ENCODE measurements at places on chromosomes 11 and 22. TPM values are rescaled to one million over a fixed set of nuclear protein-coding genes. Genes with fewer than 3 reads are reported as not detected.

Gene MS4A8
- 2.8 TPM for total RNA-seq

Gene BRSK2
- total RNA-seq = 8.6 TPM

Gene CARD10
- total RNA-seq = 9.9 TPM

Gene NAV2
- total RNA-seq = 54.2 TPM

Gene APOL4
- 0.67 TPM for total RNA-seq

GRCh38 chr22:30640361-30640760 lies 4.8 kb downstream of the SLC35E4 start:
- no peaks in the 10 kb centered on the region for H3K27me3 ChIP-seq
- DNase-seq = no peak
- peaks cover 8% of the 10 kb centered on the region for H3K4me1 ChIP-seq
- no peak overlapping the region for H3K27ac ChIP-seq
- no peak overlapping the region for H3K4me3 ChIP-seq

DNA sequence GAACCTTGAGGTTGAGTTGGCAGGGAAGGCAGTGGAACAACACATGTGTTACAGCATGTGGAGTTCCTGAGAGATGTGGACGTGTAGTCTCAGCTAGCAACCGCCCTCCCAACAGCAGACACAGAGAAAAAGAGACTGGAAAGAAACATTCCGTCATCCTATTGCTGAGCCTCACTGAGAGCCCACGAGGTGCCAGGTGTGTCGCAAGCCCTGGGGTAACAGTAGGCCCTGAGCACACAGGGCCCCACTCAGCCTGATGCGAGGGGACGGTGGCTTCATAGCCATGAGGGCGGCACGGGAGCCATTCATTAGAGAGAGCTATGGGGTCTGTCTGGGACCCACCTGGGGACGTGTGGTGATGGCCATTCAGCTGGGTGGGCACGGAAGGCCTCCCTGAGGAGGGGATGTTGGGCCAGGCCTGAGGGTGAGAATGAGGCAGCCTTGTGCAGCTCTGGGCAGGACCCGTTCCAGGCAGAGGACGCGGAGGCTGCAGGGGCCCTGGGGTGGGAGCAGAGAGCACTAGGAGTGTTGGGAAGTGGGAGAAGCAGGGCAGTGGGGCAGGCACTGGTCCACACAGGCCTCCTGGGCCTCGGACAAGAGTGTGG lies 26.2 kb downstream of the MPPED1 start:
- DNase-seq = no peak
- no peak overlapping the region for H3K4me3 ChIP-seq
- H3K27me3 ChIP-seq = peaks cover 67% of the 10 kb centered on the region
- peaks cover 5% of the 10 kb centered on the region for H3K4me1 ChIP-seq

- no peaks in the 10 kb centered on the region for H3K36me3 ChIP-seq
- H3K4me1 ChIP-seq = no peaks in the 10 kb centered on the region
- DNase-seq = no peak
- no peaks in the 10 kb centered on the region for H3K27me3 ChIP-seq
- H3K27ac ChIP-seq = no peak overlapping the region
Observed at GRCh38 chr11:65766535-65766934, 14.2 kb downstream of the AP5B1 start.
